IgD-negative memory B cell (primary cell): ENCODE measurements at places on chromosomes 1 and 21. TPM values are rescaled to one million over a fixed set of nuclear protein-coding genes. Genes with fewer than 3 reads are reported as not detected.

Gene LRRC3
- 0.14 TPM for polyA plus RNA-seq

Gene EPHA10
- not detected for polyA plus RNA-seq

Gene PDC
- not detected for polyA plus RNA-seq

Gene LDLRAD1
- polyA plus RNA-seq = not detected

Gene GJA8
- not detected for polyA plus RNA-seq

Gene SMCP
- polyA plus RNA-seq = not detected

Gene NEK2
- polyA plus RNA-seq = not detected

Gene TTC39A
- polyA plus RNA-seq = not detected

Gene LCA5L
- polyA plus RNA-seq = not detected

Gene OR10J5
- polyA plus RNA-seq = not detected

Gene PTTG1IP
- 44.7 TPM for polyA plus RNA-seq

Gene ADORA1
- not detected for polyA plus RNA-seq

Gene FCRL5
- polyA plus RNA-seq = 26.5 TPM

Gene OR2L13
- polyA plus RNA-seq = 0.39 TPM

Gene SLC41A1
- polyA plus RNA-seq = 10.9 TPM

Gene MATN1
- not detected for polyA plus RNA-seq

Gene SPRR4
- polyA plus RNA-seq = not detected

Gene CFHR4
- polyA plus RNA-seq = not detected

Gene C1orf56
- polyA plus RNA-seq = 4.5 TPM

Gene ADCY10
- polyA plus RNA-seq = 0.49 TPM

Gene PCAT6
- 1.2 TPM for polyA plus RNA-seq

Gene C1QB
- not detected for polyA plus RNA-seq

Gene STX12
- 16.0 TPM for polyA plus RNA-seq

Gene TLCD4
- polyA plus RNA-seq = 3.1 TPM

Gene TRIM67
- polyA plus RNA-seq = not detected

Gene OR6Y1
- not detected for polyA plus RNA-seq

Gene DCAF8
- 57.8 TPM for polyA plus RNA-seq

Gene CMPK1
- polyA plus RNA-seq = 119 TPM

Gene MRPS15
- polyA plus RNA-seq = 72.0 TPM

Gene NUDT4B
- polyA plus RNA-seq = 5.8 TPM

Gene PTPN22
- polyA plus RNA-seq = 41.1 TPM
